ENCODE measurements at places on chromosomes 3 and 15.
A peak's percentile ranks its signal among the peaks of the same experiment; 100 is the strongest.

DNA sequence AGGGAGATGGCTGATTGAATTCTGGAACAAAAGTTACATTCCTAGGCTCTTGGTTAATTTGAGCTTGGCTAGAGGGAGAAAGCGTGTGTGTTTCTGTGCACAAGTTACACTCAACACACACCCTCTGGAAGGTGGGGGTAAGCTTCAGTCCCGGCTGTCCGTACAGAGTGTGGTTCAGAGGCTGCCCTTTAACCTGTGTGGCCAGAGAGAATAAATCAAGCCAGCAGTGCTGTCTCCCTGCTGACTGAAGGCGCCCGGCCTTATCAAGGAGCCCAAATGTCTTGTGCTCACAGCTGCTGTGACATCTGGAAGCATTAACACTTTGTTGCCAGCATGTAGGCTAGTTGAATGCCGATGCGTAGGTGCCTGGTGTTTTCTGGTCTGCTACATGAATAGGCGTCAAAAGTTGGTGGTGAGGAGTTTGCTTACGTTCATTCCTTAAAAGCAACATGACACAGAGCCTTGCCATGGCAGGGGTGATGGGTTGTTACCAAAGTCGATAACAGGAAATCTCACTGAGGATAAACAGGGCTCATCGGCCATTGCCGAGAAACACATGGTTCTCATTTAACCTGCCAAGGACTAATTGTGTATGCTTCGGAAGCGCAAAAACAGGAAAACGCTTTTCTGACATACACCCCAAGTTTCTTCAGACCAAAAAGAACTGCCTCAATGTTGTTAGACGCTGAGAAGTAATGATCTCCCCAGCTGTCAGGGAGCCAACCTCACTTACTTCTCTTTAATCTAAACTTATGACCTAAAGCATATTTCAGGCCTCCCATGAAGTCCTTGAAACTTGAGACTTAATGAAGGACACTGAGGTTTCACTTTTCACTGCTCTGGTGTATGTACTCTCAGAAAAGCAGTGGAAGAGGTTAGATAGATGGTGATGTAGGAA is 95.8 kb upstream of the CTDSPL start:
- peak; percentile 89 for DNase-seq

DNA sequence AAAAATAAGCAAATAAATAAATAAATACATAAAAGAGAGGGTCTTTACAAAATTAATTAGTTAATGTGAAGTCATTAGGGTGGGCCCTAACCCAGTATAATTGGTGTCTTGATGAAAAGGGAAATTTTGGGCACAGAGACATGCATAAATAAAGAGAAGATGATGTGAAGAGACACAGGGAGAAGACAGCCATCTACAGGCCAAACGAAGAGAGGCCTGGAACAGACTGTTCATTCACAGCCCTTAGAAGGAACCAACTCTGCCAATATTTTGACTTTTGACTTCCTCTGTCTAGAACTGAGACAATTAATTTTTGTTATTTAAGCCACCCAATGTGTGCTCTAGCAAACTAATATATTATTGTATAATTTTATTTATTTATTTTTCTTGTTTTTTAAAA is 29.6 kb upstream of the SELENOK start:
- DNase-seq: no peak

GRCh38 chr15:100735129-100736053 is 133.0 kb downstream of the ASB7 start:
- no peak for DNase-seq

GRCh38 chr3:72487946-72488737 is 360.1 kb downstream of the SHQ1 start:
- no peak for DNase-seq

DNA sequence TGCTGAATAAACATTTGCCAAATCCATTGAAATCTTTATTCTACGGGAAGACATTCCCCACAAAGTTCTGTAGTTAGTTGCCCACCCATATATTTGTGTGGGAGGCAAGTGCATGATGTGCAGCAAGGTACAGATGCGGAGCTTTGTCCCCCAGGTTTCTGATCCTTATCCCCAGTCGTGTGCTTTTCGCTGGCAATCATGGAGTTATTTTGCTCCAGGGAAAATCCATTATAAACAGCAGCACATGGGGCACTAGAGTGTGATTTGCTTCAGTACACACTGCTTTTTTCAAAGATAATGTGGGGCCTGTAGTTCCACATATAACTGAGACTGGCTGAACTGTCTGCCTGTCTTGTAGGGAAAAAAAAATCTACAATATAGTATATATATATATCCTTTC is 132.1 kb downstream of the FEZF2 start:
- DNase-seq: no peak

DNA sequence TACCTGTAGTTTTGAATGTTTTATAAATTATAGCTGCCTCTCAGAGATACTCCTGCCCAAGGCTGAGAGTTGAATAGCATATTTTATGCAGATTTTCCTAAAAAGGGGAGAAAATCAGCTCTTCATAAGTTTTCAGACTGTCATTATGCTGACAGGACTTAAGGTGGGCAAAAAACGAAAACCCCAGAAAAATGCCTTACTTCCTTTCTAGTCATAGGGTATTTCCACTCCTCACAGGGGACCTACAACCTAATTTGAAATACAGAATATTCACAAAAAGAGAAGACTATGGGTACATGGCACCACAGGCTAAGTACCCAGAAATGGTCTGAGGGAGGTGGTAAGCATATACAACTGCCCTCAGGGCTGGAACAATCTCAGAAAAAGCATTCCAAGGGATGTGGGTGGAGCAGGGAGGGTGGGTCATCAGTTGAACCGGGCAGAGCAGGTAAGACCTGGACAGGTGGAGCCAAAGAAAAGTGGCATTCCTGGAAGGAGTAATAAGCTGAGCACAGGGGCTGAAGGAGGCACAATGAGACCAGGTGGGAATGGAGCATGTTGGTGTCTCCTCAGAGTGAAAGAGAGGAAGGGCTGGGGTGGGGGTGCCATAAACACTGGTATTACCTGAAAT is 10.6 kb upstream of the OXSR1 start:
- no peak for DNase-seq

GRCh38 chr3:9175421-9175820 is 74.0 kb downstream of the SRGAP3 start:
- no peak for DNase-seq

GRCh38 chr3:186978712-186979111 is 48.4 kb downstream of the ST6GAL1 start:
- no peak for DNase-seq

DNA sequence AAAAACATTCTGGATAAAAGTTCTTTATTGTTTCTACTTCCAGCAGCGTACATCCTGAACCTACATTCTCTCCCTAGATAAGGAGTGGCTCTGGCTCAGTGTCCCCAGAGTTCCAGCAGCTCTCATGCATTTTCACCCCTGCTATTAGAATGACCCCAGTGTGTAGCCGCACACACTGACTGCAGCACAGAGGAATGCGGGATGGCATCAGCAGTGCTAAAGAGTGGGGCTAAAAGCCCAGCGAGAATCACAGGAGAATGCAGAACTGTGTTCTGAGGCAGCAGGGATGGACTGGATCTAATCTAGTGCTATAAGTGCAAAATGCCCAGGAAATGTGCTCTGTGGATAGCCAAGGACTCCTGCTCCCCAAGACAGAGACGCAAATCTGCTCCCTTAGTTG is 66.4 kb upstream of the TJP1 start:
- no peak for DNase-seq

DNA sequence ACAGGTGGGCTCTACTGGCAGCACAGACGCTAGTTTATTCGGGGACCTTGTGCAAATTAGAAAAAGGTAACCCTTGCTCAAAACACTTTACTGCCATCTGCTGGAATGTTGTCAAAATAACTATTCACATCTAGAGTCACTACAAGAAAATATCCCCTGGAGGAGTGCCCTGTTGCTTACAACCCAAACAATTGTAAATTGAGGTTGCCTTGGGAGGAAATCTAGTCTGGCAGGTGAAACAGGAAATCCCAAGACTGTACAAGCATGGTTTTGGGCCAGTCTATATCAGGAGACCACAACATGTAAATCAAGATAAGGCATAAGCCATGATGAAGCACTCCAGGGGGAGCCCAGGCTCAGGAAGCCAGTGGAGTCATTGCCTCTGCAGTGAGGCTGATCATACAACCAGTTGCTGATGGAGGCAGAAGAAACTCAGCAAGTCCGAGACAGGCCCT is 136.8 kb upstream of the ACP3 start:
- DNase-seq: peak; percentile 47

DNA sequence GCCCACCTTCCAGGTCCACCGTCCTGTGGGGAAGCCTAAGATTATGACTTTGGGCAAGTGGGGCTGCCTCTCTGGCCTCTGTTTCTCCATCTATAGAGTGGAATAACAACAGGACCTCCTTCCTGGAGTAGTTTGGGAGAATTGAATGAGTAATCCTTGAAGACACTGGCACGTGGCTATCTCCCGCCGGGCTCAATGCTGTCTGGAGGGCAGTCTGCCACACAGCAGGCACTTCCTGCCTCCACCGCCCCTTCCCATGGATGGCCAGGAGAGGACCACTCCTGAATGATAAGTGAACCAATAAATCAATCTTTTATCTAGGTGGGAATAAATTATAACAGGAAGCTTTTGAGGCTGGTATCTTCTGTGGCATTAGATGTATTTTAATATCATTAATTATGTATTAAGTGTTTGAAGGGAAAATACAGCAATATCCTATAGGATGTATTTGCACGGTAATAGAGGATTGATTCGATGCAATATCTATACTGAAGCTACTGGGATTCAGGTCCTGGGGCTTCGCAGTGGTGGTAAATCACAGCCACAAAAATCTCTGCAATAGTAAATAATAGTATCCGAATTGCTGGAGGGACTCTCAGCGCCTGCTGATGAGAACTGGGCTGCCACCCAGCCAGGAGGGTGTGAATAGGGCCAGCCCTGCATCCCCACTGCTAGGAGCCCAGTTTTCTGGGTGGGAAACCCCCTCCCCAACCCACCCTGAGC is 15.9 kb downstream of the MEGF11 start:
- no peak for DNase-seq

DNA sequence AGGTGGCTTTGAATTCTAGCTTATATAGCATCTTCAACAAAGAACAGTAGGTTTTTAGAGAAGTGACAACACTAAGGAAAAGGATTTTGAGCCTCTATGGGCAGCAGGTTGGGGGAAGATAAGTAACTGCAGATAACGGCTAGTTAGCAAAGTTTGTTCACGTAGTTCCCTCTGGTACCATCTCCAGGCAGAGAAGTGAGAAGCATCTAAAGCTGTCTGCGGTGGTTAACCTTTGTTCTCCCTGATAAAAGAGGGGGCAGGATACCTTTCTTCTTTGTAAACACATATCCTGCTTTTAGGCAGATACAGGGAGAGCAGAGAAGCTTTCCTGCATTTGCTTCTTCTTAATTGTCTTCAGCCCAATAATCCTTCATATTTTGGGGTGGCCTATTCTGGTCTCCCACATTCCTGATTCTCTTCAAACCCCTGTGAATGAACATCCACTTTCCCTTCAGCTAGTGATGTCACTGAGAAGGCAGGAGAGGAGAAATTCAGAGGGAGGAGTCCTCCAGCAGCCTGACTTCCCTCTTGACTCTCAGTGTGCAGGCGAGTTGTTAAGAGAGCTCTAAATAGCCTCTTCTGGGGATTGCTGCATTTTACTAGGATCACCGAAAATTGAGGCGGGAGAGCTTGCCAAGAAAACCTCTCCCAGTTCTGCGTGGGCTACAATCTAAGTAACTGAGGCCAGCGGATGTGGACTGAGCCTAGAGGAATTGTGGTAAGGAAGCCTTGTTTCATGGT is 393.7 kb upstream of the C2CD4B start:
- DNase-seq: no peak

GRCh38 chr3:124576565-124577493 is 153.4 kb upstream of the UMPS start:
- DNase-seq: no peak
